ENCODE measurements at places on chromosomes 12 and 14.
A peak's percentile ranks its signal among the peaks of the same experiment; 100 is the strongest.

DNA sequence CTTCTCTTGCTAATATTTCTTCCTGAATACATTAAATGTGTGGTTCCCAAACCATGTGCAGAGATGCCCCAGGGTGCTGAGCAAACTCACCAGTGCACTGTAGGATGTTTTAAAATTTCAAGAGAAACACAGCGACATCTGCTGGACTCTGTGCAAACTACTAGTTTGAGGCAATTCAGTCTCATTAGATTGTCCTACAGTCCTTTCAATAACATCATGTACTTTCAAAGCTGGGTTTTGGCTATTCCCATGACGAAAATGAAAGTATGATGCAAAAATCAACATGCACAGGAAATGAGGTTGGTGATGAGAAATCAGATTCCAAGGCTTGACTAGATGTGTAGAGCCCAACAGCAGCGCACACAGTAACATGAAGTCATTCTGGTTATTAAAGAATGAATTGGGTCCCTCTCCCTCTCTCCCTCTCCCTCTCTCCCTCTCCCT lies 66.3 kb downstream of the CLIP1 start:
- peak; percentile 42 for DNase-seq

DNA sequence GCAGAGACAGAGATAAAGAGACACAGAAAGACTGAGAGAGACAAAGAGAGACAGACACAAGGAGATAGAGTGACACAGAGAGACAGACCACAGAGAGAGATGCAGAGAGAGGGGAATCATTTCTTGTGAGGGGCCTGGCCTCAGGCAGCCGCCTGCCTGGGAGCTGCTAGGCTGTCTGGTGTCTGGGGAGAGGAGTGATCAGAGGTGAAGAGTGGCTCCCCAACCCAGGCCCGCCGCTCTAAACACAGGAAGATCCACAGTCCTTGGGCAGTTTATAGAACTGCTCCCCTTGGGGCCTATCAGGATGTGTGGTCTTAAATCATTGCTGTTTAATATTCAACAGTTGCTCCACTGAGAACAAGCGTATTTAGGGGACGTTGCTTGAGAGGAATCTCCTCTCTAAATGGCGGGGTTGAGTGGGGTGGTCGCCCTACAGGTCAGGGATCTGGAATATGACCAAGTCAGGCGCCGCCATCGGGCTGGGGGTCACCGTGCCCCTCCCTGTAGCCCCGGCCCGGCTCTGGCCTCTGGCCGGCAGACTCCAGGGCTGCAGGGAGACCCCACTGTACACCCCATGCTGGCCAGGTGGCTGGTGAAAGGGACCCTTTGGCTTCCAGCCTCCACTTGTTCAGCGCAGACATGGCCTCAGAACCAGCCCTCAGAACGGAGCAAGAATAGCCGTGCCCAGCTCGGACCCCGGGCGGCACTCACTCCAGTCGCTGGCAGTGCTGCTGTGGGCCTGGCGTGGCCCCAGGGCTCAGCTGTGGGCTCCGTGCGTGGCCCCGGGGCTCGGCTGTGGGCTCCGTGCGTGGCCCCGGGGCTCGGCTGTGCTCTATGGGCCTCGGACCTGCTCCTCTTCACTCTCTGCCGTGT lies 89.4 kb downstream of the GALNT9 start:
- DNase-seq: no peak

DNA sequence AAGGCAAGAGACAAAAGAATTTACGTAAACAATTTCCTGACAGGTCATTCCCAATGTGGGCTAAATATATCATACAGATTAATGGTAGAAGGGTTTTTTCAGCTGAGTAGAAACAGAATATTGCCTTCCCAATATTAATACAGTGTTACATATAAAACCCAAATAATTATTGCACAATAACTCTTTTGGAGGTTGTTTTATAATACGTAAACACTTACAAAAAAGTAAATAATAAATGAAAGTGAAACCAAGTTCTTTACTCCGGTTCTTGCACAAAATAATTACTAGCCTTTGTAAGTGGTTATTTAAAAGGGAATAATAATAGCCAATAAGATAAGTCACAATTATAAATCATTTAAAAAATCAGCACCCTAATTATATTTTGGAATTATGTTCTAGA lies 118.6 kb upstream of the SSTR1 start:
- DNase-seq: no peak

DNA sequence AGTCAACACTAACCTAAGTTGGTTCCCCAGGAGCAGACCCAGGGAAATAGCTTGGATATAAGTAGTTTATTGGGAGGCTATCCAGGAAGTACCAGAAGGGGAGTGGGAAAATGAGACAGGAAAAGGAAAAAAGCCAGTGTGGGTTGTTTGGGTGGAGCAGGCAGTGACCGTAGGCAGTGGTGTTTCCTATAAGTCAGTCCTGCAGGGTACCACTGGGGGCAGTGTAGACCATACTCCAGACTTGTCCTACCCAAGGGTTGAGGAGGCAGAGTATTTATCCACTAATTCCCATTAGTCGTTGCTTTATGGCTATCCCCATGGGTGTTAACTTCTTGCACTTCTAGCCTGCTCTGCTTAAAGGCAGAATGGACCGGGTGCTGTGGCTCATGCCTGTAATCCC lies 6.4 kb upstream of the CCDC60 start:
- peak; percentile 17 for DNase-seq

- peak; percentile 27 for DNase-seq
These were observed 179.0 kb downstream of the SLC15A4 start for GRCh38 chr12:128644664-128645296.

DNA sequence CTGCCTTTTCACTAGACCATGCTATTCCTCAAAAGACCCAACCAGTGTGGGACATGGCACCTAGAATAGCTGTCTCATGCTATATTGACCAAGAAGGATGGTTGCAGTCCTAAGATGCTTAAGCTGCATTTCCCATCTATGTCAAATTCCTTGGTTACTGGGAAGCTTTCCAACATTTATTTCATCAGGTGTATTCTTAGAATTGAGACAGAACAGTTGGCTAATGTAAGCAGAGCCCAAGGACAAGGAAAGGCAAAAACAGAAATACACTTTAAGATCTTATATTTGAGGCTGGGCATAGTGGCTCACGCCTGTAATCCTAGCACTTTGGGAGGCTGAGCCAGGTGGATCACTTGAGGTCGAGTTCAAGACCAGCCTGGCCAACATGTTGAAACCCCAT lies 24.7 kb downstream of the ARG2 start:
- DNase-seq: no peak

DNA sequence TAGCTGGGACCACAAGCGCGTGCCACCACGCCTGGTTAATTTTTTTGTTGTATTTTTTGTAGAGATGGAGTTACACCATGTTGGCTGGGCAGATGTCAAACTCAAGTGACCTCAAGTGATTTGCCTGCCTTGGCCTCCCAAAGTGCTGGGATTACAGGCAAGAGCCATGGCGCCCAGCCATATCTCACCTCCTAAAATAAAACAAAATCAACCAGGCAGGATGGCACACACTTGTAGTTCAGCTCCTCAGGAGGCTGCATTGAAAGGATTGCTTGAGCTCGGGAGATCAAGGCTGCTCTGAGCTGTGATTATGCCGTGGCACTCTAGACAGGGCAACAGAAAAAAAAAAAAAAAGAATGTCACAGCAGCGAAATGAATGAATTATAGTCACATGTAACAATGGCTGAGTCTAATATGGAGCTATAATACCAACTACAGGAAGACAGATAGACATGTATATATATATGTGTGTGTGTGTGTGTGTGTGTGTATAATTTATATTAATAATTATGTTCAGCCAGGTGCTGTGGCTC lies 19.3 kb upstream of the TMEM120B start:
- no peak for DNase-seq

DNA sequence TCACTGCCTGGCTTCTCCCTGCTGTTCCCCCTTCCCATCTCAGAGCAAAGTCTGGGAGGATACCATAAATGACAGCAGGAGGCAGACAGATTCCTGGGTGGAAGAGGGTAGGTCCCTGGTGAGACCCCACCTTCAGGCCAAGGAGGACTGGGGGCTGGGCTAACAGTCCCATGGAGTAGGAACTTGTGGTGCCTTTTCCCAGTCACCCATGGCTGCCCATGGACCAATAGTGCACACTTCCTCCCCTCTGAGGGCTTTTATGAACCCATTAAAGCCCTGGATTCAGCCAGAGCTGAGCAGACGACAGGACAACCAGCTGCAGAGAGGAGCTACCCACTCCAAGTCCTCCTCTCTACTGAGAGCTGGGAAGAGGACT lies 36.6 kb upstream of the OR5AU1 start:
- DNase-seq: no peak

GRCh38 chr12:68479896-68480291 lies 130.8 kb upstream of the RAP1B start:
- no peak for DNase-seq

- no peak for DNase-seq
These were observed at the start of gene SLC10A1 for GRCh38 chr14:69796797-69797500. SLC10A1 (minus strand) TSS chr14:69797241; CDS start chr14:69797155, 86 bp downstream.

DNA sequence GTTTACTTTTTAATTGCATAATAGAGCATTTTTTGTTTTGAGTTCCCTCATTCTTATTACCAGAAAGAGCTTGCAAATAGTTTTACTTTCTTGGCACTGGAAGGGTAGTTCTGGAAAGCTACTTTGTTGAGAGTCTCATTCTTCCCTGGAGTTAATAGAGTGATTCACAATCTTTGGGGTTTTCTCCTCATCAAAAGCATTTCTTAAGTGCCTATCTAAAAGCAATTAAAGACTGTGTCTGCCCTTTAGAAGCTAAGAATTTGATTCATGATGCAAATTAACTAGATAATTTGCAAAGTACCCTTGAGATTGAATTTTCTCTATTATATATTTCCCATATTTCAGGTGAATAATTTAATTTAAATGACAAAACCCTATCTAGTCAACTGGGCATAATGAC lies 8.1 kb upstream of the BMAL2 start:
- DNase-seq: no peak

GRCh38 chr14:89241934-89242651 lies 174.9 kb downstream of the FOXN3 start:
- no peak for DNase-seq

- no peak for DNase-seq
These were observed 222.3 kb upstream of the NOVA1 start for GRCh38 chr14:26820138-26820537.

- DNase-seq: peak; percentile 10
These were observed 669 bp downstream of the FANCM start for GRCh38 chr14:45136399-45136798.

DNA sequence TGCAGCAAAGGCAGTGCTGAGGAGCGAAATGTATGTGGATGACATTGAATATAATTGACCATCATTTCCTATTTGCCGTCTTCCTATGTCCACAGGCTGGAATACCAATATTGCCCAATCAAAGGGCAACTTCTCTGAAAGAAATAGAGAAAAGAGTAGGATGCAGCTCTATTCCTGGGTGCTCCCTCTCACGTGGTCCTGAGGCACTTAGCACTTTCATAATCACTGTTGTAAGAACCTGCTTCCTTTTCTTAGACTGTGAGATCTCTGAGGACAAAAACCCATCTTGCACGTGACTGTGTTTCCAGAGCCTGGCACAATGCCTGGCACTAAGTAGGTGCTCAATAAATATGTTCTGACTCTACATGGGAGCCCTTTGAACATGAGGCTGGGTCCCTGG lies 122.7 kb upstream of the CPM start:
- DNase-seq: no peak

DNA sequence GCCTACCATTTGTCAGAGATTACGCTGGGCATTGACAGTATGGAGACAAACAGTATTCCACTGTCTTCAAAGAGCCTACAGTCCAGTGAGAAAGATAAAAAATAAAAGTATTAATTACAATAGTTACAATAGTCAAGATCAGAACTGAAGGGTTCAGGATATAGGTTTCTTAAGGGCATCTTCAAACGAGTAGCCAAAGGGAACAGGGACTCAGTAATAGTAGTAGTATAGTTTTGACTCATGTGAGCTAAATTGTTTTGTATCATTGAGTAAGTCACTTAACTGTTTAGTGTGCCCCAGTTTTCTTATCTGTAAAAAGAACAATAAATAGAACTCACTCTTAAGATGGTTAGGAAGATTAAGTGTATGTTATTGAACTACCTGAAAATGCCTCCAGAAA lies 123.6 kb downstream of the METTL25 start:
- DNase-seq: no peak

- DNase-seq: no peak
These were observed 42.0 kb downstream of the KITLG start for GRCh38 chr12:88538250-88538649.

GRCh38 chr14:57486767-57487379 lies 6.8 kb downstream of the CCDC198 start:
- DNase-seq: peak; percentile 70

DNA sequence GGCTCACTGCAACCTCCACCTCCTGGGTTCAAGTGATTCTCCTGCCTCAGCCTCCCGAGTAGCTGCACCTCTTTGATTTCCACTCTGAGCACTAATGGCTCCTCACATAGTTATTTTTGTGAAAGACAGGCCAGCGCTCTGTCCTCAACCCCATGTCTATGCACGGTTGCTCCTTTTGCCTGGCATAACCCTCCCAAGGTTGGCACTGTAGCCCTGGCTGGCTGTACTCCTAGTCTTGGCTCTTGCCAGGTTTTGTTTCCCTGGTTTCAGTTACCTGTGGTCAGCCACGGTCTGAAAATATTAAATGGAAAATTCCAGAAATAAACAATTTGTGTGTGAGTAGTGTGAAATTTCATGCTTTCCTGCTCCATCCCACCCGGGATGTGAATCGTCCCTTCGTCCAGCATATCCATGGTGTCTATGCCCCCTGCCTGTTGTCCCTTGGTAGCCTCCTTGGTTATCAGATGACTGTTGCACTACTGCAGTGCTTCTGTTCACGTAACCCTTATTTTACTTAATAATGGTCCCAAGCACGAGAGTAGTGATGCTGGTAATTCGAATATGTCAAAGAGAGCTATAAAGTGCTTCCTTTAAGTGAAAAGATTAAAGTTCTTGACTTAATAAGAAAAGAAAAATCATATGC lies 12.3 kb upstream of the DCD start:
- no peak for DNase-seq

DNA sequence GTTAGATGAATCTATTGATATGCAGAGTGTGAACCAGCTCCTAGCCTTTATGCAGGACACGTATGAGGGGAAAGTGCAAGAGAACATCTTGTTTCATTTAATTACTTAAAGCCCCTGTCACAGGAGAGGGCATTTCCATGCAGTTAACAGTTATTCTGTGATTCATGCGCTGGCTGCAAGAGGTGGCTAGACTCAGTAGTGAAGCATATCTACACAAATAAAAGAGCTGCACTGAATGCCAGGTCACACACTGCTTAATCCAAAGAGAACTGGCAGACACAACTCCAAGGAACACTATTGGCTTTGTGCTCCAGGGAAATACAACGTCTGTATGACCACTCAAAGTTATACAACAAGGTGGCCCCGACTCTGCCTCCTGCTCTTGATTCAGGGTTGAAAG lies 394.1 kb downstream of the C12orf75 start:
- DNase-seq: no peak

- peak; percentile 81 for DNase-seq
These were observed 62.2 kb downstream of the BMP4 start for GRCh38 chr14:53894456-53894855.

DNA sequence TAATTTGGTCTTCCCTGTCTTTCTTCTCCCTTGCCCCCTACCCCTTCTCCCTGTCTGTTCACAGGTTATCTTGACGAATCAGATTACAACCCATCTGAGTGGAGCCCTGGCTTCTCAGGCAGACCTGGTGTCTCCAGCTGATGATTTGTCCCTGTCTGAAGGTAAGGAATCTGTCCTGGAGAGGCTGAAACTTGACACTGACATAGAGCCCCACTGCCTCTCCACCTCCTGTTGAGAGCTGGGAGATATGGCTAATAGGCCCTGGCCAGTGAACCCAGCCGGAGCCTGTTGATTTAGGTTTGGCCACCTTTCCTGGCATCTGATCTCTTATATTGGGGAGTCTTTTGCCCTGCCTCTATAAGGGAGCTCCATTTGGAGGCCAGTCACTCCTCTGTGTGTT lies 472.2 kb downstream of the RAD51B start:
- no peak for DNase-seq

- DNase-seq: peak; percentile 2
These were observed 261.4 kb upstream of the USP15 start for GRCh38 chr12:61998791-61999190.
